Spinal cord (tissue), 10 donors: ENCODE measurements at places on chromosomes 2 and 18.

GRCh38 chr2:68946117-68946516 is 6.6 kb downstream of the GKN2 start:
- DNase-seq, result no peak

DNA sequence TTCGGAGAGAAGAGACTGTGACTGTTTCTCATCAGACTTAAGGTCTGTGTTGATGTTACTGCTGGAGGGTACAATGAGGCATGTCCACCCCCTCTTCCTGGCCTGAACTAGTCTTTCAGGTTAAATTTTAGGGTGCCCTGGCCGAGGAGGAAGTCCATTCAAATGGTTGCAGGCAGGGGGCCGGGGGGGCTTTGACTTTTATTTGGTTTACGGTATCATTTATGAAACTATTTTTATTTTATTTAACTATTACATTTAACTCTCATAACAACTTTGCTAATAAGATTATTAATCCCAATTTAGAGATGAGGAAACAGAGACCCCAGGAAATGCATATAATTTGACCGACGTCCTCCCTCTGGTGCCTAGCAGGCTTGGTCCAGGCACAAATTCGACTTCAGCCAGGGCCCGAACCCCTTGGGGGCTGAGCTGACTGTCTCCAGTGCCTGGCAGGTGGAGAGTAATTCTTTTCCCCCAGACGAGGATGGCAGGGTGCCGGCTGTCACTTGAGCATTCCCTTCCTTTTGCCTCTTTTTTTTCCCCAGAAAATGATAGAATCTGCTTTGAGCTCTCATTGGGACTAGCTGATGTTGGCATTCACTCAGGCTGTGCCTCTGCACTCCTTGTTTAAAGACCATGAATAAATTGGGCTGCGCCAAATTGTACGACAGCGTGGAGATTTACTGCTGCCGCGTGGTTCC is 255.3 kb upstream of the SALL3 start:
- peak; percentile 81 for DNase-seq

DNA sequence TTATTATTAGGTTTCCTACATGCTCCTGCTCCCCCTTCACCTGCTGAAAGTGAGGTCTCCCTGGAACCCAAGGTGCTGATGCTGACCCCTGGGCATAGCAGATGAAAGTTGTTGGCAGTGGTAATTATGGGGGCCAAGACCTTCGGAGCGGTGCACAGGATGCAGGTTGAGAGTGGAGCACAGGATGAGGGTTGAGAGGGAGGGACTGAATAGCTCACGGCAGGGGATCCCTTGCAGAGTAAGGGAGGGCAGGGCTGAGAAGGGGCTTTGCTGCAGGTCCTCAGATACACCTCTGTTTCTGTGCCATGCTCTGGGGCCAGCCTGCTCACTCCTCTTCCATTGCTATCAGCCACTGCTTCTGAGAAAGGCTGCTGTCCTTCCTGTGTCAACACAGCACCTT is 163.3 kb downstream of the FHOD3 start:
- no peak for DNase-seq

- DNase-seq, result no peak
Measured at GRCh38 chr2:221437056-221437455, 135.0 kb downstream of the EPHA4 start.

DNA sequence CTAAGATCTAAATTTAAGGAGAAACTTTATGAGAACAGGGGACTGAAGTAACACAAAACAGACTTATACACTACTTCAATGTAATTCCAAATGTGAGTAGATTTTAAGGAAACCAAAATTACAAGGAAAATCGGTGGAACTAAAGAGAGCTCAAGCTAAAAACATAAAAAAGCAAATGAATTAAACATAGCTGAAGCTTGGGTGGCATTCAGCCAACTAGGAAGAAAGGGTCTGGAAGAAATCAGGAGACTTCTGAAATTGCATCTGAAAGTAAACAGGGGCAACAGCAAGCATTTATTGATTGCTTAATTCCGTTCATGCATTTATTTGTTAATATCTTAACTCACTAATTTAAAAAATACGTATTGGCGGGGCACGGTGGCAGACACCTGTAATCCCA is 727.3 kb upstream of the PKDCC start:
- DNase-seq, result no peak

- DNase-seq, result no peak
Measured at GRCh38 chr2:7517088-7517487, 599.9 kb downstream of the RNF144A start.

DNA sequence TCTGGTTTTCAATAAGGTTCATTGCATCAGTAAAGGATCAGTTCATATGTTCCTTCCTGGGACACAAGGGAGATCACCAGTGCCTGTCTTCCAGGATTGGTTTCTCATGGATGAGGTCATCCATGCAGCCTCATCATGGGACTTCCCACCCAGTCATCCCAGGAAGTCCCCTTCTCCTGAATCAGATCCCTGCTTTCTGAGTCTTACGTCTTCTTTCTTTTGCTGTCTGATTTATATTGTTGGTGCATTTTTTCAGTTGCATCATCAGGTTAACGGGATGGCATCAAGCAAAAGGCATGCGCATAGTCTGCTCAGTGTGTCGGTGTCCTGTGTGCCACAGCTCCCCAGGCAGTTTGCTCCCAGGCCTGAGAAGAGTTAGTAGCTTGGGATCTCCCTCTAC is 105.9 kb downstream of the SOX11 start:
- no peak for DNase-seq

GRCh38 chr2:190986221-190986953 is 27.6 kb downstream of the STAT1 start:
- DNase-seq, result no peak

DNA sequence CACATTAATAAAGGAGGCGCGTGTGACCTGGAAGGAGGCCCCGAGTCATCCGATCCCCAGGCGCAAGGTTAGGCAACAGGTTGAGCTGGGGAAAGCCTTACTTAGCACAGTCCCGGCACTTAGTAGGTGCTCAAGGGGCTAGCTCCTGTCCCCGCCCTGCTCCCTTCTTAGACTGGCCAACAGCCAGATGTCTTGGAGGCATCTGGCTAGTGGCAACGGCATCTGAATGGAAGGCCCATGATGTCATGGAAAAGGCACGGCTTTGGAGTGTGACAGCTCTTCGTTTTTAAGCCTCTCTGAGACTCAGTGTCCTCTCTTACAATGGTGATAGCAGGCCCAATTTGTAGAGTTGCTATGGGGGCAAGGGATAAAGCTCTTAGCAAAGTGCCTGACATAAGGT is 258.3 kb downstream of the CYRIA start:
- peak; percentile 46 for DNase-seq

DNA sequence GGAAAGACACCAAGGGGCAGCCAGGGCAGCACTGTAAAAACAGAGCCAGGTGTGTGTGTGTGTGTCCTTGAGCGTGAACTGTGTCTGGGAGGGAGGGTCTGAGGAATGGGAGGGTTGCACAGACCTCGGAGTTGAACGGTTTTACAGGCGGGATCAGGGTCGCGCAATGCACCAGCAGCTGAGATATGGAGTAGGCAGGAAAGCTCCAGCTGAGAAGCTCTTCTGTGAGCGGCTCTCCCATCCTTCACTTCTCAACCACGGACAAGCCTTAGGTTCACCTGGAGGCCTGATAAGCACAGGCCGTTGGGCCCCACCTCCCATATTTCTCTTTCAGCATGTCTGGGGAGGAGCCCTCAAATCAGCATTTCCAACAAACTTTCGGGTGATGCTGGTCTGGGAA is 12.1 kb downstream of the SERTAD2 start:
- DNase-seq, result no peak

- no peak for DNase-seq
Measured at GRCh38 chr18:59101830-59102414, 37.8 kb upstream of the SEC11C start.

DNA sequence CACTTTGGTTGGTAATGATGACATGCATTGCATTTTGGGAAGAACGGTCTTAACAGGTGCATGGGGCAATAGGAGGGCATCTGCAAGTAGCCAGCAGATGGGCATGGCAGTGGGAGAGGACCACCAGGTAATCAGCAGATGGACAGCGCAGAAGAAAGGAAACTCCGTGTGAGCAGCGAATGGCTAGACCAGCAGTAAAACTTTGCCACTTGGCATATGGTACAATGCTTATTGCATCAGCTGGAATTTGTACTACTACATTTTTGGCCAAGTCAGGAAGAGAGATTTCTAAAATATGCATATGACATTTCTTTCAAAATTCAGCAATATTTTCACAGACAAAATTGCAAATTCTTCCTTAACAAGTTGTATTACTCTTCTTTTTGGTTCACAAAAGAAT is 768.5 kb downstream of the LRP1B start:
- no peak for DNase-seq

DNA sequence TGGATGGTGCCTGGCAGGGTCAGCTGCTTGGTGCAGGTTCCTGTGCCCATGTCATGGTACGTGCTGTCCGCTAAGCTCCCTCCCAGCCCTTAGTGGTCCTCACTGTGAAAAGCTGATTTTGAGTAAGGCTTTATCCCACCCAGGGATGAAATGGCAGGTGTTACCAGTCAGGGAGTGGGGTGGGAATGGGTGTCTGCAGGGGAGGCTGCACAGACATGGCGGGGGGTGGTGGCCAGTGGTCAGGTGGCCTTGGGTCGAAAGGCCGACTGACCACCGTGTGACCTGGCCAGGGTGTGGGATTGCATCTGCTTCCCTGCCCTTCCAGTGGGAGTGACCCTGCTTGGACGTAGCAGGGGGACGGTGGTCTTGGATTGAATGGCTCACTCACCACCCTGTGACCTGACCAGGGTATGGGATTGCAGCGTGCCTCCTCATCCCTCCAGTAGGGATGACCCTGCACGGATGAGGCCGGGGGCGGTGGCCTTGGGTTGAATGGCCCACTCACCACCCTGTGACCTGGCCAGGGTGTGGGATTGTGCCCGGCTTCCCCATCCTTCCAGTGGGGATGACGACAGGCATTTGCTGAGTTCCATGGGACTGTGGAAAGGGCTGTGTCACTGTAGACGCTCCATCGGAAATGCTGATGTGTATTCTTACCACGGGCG is 29.8 kb downstream of the AGAP1 start:
- DNase-seq, result no peak

DNA sequence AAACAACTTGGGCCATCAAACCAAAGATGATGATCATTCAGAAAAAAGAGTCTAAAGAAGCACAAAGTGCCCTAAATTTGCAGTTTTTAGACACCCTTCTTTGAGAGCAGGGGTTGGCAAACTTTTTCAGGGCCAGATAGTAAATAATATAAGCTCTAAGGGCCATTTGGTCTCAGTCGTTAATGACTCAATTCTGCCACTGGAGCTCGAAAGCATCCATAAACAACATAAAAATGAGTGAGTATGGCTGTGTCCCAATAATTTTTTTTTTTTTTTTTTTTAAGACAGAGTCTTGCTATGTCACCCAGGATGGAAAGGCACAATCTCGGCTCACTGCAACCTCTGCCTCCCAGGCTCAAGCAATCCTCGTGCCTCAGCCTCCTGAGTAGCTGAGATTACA is 152.3 kb downstream of the DTNB start:
- no peak for DNase-seq

DNA sequence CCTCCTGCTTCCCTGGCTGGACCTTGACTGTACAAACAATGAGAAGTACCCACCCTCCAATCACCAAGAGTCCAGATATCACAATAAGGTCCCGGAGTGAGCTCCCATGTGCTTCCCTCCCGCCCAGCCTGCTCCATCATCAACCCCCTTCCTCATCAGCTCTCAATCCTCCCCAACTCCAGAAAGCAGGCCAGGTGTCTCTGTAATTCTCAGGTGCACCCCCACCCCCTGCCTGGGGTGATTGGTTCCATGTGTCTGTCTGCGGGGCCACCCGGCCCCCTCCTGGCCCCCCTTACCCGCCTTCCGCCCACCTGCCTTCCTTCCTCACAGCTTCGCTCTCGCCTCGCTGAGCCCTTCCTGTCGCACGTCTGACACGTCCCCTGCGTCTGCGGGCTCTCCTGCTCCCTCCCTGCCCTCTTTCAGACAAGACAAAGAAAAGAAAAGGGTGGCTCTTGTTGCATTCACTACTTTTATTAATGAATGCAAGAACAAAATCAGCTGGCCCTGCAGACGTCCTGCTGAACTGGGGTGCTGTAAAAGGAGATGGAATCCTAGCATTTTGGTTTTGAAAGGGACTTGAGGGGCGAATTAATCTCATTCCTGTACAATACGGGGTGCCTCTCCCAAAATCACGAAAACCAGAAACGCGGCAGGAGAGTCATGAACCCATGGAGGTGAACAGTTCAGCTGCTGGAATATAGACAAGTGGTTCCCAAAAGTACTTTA is 26.5 kb upstream of the IGFBP2 start:
- no peak for DNase-seq

DNA sequence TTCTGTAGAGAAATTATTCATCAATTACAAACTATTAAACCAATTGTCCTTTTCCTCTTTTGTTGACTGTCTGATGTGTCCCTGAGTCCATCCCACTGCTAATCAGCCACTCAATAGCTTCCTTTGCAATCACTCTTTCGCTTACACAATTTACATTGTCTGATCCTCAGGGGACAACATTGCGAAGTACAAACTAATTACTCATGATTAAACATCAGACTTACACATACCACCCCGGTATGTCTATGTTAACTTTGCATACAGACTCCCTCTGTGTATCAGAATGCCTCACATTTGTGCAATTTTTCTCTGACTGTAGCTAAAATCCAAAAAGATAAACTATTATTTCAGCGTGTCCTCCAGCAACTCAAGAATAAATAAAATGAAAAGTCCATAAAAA is 264.4 kb upstream of the REV1 start:
- no peak for DNase-seq
